Amniotic epithelial cell (primary cell): ENCODE measurements at places on chromosomes 6 and 20.

DNA sequence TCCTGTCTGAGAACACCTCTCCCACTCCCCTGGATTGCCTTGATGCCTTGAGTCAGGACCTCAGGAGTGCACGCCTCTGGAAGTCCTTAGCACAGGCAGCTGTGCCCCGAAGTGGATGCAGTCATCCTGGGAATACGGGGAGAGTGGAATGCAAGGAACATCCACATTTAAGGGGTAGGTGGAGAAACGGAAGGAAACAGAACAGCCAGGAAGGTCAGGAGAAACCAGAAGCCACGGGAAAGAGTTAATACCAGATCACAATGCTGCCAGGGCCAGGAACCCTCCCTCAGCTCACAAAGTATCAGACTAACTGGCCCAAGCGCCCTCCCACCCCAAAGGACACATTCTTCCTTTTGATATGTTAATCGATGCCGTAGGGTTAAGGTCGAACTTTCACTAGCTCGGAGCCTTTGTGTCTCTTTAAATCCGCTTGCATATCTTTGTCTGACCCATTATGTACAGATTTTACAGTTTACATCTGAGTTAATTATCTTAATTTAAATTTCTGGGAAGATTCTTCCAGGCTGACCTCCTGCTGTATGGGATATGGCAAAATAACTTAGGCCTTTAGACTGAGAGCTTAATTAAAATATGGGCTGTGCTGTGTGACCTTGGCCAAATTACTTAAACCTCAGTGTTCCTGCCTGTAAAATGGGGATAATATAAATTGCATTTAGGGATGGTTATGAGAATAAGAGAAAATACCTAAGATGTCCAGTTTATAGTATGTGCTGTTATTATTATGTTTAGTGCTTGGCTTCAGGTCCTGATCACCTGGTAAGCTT lies 24.0 kb upstream of the CCND3 start:
- DNase-seq, result no peak

- no peak for DNase-seq
Measured at GRCh38 chr6:110181131-110182030, 1.2 kb downstream of the CDC40 start.

- DNase-seq, result no peak
Measured at GRCh38 chr6:7219310-7219709, 93.7 kb downstream of the SSR1 start.

DNA sequence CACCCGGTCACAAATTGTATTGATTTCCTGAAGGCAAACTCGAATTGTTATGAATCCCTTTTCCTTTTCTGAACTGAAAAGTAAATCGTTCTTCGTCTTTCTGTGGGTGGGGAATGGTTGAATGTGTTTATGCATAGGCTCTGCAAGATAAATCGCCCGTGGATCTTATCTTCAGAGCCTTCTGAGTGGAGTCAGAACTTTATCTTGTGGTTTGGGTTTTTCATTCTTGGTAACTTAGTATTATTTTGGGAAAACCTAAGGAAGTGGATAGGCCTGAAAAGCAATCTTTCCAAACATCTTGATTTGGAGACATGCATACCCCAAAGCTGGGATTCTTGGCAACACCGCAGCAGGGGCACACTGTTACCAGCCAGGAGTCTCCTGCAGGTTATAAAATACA lies 122.4 kb downstream of the MAP3K7 start:
- DNase-seq, result peak; percentile 82

- DNase-seq, result peak; percentile 68
Measured at GRCh38 chr6:166997768-166998255, 1.4 kb upstream of the CEP43 start.
